Right kidney (tissue), 9 donors: ENCODE measurements at places on chromosomes 5 and 9.

- no peak for DNase-seq
Measured at GRCh38 chr9:79240774-79241173, 331.0 kb upstream of the TLE4 start.

DNA sequence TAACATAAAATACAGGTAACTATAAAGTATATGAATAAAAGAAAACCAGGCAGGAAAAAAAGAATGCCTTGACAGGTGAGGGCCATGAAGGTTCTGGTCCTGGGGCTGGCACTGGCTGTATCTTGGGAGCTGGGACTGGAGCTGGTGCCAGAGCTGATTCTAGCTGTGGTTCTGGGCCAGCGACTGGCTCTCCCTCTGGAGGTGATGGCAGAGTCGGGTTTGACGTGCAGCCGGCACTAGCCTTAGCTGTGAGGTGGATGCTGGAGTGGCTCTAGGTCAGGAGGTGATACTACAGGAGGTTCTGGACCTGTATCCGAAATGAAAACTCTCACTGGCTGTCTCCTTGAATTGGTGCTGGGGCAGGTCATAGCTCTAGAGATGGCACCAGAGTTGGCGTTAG lies 22.3 kb downstream of the OBP2B start:
- DNase-seq, result no peak

GRCh38 chr9:113125386-113126035 lies 25.3 kb upstream of the SLC31A2 start:
- DNase-seq, result no peak

DNA sequence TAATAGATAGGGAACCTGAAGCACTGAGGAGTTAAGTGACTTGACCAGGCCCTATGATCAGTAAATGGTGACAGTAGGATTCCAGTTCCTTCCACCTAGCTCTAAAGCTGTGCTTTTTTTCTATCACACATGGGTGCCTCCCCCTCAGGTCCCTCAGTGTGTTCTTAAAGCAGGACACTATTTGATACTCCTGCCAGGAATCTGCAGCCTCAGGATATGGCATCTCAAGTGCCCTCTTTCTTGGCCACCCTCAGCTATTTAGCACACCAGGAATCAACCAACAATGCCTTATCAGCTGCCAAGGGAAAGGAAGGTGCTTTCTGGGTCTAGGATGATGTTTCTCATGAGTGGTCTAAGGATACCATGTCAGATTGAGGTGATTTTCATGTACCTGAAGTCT lies 49.1 kb downstream of the MACROH2A1 start:
- no peak for DNase-seq

DNA sequence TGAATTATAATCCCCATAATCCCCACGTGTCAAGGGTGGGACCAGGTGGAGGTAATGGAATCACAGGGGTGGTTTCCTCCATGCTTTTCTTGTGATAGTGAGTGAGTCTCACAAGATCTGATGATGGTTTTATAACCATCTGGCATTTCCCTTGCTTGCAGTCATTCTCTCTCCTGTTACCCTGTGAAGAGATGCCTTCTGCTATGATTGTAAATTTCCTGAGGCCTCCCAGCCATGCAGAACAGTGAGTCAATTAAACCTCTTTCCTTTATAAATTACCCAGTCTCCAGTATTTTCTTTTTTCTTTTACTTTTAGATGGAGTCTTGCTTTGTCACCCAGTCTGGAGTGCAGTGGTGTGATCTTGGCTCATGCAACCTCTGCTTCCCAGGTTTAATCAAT lies 182.7 kb upstream of the SEMA6A start:
- DNase-seq, result no peak

DNA sequence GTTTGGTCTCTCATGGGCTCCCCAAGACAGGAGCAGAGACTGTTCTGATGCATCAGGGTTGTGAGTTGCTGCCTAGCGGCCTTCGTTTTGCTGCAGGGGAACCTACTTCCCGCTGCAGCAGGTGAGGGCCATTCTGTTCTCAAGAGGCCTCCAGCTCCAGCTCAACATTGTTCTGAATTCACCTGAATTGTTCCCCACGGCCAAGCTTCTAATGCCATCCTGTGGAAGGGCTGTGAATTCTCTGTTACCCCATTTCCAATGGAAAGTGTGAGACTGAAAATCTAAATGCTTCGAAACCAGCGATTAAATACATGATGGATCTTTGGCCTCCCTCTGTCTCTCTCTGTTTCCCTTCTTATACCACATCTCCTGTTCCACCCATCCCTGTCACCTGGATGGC lies 349.1 kb upstream of the DAP start:
- DNase-seq, result no peak

- DNase-seq, result no peak
Measured at GRCh38 chr9:128946571-128947276, 679 bp downstream of the DOLK start.

DNA sequence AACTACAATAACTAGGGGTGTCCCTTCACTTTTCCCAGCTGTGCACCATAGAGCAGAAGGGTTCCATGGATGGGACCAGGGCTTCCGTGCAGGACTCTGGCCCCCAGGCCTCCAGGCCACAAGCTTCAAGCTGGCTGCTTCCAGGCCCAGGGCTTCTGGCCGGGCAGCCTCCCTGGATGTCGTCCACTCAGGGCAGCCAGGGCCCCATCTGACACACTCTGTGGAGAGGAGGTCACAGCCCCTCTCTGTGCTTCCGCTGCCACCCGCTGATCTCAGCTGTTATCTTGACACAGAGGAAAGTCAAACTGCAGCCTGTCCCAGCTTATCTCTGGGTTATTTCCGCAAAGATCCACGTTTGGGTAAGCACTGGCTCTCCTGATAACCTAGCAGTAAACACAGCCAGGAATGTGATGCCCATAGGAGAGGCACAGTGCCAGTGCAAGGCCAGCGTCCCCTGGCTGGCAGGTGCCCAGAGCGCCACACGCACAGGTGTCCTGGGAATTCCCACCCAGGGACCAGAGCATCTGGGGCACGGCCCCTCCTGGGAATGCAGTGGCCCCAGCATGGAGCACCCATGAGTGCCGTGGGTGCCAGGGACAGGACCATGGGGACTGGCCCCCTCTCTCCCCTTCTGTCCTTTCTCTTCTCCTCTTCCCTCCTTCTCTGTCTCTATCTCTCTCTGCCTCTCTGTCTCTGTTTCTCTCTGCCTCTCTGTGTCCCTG lies 15.6 kb upstream of the SLC6A19 start:
- DNase-seq, result no peak

DNA sequence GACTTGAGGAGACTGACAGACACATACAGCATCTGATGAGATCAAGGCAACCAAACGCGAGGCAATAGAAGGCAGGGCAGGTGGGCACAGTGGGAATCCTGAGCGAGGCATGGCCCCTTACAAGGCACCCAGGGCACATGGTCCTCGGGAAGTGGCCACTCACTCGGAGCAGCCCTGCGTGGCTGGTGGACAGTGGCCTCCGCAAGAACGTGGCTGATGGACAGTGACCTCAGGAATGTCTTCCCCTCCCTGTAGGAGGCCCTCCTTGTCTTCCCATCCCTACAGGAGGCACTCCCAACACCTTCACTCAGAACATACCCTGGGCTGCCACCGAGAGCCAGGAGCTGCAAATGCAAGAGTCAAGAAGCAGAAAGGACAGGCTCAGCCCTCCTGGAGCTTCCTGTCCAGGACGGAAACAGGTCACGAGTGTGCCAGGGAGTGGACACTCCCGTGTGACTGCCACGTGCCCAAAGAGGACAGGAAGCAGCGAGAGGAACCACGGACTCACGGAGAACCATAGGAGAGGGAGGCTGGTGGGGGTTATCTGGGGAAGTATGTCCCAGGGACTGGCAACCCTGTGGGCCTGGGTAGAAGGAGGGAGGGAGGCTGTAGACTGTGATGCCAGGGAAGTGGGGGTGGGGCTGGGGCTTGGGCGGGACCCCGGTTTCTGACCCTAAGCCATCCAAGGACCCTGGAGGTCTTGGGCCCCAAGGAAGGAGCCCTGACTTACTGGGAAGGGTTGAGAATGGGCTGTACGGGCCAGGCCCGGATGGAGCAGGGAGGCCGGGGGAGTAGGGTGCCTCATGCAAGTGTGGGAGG lies 321.9 kb upstream of the IRX4 start:
- DNase-seq, result no peak

DNA sequence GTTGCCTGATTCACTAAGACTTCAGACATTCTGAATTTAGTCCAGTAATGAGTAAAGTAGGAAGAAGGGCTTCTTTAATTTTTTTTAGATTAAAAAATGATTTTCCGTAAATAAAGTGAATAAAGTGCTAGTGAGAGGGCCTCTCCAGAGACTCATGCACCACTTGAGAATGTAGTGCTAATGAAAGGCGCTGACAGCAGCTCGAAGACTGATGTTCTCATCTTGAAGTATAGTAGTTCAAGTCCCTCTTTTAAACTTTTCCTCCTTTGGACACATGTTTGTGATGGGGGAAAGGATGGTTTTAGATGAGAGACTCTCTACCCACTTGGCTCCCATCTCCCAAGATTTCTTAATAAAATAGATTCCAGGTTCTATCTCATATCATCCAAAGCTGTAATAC lies 48.5 kb downstream of the G3BP1 start:
- no peak for DNase-seq

DNA sequence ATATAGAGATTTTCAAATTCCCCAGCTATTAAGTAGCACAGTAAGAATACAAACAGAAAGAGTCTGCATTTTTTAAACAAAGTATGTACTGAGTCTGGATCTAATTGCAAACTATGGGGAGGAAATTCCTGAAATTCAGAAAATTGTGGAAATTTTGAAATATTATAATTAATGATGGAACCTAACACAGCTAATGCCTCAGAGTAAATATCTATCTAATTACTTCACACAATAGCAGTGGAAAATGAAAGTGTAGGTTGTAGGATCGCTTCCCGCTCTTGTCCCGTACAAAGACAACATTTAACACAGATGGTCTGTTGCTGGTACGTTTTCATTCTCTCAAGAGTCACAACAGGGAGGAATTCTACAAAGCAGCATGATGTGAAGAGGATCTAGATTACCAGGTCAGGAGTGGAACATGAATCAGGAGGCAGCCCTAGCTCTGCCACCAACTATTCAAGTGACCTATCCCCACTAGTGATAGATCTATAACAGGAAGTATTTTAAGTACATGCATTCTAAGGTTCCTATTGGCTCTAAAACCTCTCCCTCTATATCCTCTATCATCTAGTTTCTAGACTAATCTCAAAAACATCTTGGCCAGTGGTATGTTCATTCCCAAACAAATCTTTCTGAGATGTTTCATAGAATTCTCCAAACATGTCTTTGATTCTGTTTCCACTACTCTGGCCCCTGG lies 58.9 kb upstream of the GRAMD2B start:
- no peak for DNase-seq

GRCh38 chr5:2335733-2336515 lies 415.6 kb downstream of the IRX2 start:
- no peak for DNase-seq

- no peak for DNase-seq
Measured at GRCh38 chr5:76990899-76991459, 38.1 kb downstream of the CRHBP start.

DNA sequence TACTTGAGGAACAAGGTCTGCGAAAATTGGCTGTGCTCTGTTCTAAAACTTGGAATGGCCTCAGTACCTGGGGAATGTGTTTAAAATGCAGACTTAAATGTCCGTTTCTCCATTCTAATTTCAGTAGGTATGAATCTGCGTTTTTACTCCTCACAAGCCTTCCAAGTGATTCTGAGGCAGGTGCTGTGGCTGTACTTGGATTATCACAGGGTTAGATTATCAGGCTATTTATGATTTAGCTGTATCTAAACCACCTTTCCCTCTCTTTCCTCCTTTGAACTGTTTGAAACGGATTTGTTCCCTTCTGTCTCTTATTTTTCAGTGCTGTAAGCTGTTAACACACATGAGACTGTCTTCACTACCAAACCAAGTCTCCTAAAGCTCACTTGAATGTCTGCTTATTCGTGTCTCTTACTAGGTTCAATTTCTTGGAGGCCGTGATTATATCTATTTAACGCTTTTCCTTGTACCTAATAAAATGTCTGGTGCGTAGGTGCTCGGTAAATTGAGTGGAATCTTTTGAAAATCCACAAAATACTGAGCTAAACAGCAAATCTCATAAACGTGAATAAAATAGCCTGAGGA lies 714 bp upstream of the CETN3 start:
- DNase-seq, result no peak

- no peak for DNase-seq
Measured at GRCh38 chr5:86557920-86558319, 59.8 kb upstream of the COX7C start.

GRCh38 chr9:33662871-33663270 lies 132.5 kb upstream of the PRSS3 start:
- no peak for DNase-seq

DNA sequence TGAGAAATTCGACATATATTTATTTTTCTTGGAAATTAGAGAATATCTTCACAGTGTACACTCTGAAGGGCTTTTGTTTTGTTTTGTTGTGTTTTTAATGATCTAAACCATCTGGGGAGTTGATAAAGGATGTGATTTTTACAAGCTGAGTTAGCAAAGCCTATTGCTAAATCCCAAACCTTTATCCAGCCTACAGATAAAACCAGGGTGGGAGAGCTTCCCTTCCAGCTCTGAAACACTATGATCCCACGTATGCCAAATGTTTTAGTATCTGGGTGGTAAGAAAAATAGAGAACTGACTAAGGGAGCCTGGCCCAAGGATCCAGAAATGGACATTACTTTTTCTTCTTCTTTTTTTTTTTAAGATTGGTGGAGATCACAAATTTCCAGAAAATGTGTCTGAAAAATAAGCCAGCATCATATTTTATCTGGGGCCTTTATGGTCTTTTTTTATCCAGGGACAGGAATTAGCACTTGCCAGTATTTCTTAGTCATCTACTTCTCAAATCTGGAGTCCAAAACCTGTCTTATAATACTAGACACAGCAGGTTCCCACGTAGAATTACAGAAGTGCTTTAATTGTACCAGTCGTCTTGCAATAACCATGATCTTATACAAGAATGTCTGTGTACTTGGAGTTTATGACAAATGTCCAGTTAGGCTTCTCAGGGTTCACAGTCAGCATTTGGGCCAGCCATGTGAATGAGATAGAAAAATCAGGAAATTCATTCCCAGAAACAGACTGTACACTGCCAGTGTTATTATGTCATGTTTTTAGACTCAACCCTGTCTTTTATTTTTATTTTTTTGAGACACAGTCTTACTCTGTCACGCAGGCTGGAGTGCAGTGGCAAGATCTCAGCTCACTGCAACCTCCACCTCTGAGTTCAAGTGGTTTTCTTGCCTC lies 290.8 kb upstream of the MPDZ start:
- DNase-seq, result no peak

DNA sequence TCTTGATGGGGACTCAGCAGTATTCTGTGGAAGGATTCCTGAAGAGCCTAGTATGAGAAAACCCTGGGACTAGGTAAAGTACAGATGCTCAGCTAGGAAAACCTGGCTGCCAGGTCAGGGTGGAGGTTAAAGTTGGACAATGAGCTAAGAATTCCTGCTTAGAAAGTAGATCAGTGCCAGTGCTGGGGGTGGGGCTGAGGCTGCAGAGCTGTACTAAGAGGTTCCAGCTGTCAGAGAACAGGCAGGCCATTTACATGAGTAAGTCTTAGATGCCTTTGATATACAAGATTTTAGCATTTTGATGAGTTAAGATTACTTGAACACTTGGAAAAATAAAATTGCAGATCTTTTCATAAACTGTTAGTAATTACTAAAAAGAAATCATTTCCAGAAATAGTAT lies 332.3 kb upstream of the NUDT12 start:
- DNase-seq, result no peak

- no peak for DNase-seq
Measured at GRCh38 chr5:36441280-36441679, 139.6 kb upstream of the RANBP3L start.

GRCh38 chr5:15977851-15978250 lies 201.7 kb downstream of the MARCHF11 start:
- DNase-seq, result no peak
